ENCODE measurements at places on chromosomes 13 and 19.

- DNase-seq, result no peak
Observed at GRCh38 chr19:31354799-31355664, 5.8 kb upstream of the TSHZ3 start.

DNA sequence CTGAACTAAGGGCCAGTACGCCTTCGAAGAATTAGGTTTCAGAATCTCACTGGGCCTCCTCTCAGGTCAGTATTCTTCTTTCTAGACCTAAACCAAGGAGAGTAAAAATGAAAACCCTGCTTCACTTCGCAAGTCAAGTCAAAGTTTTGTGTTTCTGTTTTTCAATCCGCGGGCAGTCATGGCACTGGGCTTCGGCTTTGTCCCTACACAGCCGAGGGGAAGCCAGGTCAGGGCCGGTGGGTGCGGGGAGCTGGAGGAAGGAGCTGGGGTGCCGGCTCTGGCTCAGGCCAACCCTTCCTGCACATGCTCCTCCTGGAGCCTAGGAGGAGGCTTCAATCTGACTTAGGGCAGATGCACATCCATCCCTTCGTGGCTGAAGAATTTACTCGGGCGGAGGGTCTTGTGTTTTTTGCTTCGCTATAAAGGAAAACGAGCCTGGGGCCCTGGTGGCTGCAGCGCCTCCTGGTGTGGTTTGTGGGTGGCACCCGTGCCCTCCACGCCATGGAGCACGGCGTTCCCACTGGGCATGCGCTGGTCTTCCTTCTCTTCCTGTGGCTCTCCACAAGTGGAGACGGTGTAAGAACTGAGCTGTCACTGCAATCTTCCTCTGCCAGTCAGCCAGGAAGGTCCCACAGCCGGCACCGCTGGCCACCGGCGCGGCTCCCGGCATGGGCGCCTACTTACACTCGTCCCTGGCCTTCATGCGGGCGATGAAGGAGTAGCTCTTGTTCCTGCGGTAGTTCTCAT is 22.5 kb downstream of the C19orf44 start:
- DNase-seq, result no peak

- DNase-seq, result no peak
Observed at GRCh38 chr13:87535911-87536310, 135.3 kb upstream of the SLITRK5 start.

DNA sequence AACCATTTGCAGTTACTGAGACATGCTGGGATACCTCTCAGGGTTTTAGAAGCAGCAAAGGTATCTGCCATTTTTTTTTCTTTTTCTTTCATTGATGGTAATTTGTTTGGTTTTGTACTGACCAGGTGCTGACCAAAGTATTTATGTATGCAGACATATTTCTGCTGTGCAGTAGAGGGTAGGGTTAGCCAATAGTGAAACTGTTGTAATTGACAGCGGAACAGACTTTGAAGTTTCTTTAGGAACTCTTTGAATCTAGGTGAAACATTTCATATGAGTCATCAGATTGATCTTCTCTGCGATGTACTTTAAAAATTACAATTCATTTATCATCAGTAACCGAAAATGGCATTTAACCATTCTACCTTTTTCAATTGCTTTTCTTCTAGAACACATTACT is 63.0 kb downstream of the ITGBL1 start:
- DNase-seq, result no peak

GRCh38 chr13:71727662-71728061 is 139.3 kb downstream of the DACH1 start:
- no peak for DNase-seq

DNA sequence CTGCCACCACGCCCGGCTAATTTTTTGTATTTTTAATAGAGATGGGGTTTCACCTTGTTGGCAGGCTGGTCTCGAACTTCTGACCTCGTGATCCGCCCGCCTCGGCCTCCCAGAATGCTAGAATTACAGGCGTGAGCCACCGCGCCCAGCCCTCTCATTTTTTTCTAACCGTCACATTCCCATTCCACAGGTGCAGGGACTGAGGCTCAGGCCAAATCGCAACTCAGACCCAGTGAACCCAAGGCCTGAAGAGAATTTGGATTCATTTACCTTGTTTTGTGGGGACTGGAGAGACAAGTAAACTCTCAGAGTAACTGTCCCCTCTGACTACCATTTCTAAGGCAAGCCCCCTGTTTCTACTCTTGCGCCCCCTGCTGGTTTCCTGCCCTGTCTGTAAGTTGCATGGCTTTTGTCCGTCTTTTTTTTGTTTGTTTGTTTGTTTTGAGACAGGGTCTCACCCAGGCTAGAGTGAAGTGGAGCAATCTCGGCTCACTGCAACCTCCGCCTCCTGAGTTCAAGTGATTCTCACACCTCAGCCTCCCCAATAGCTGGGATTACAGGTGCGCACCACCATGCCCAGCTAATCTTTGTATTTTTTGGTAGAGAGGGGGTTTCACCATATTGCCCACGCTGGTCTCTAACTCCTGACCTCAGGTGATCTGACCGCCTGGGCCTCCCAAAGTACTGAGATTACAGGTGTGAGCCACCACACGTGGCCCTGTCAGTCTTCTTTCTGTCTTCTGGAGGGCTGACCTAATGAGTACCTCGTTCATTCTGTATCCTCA is 2.3 kb upstream of the STRN4 start:
- peak; percentile 71 for DNase-seq

DNA sequence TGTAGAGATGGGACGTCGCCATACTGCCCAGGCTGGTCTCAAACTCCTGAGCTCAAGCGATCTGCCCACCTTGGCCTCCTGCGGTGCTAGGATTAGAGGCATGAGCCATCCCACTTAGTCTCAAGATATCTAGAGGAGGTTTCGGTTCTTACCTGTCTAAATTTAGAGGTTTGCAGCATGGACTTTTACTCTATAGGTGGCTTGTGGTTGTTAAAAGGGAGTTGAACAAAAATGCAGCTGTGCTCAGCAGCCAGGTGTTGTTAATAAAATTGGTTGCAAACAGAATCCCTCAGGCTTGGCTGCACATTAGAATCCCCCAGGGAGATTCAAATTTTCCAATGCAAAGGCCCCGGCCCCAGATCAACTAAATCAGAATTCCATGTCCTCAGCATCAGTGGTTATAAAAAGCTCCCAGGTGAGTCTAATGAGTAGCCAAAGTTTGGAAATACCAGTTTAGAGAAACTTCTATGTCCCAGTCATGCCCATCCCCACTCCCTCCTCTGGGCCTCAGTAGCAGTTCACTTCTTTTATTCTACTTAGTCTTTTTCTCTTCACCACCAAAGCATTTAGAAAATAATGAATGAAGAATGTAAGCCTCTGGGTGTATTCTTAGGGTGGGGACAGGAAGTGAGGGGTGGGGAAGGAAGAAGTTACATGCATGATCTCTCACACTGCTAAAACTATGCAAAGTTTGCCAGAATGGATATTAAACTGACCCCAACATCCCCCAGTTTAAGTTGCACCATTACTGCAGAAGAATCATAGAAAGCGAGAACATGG is 471.0 kb downstream of the COG6 start:
- DNase-seq, result no peak

- no peak for DNase-seq
Observed at GRCh38 chr13:96817336-96817941, 176.8 kb downstream of the OXGR1 start.

DNA sequence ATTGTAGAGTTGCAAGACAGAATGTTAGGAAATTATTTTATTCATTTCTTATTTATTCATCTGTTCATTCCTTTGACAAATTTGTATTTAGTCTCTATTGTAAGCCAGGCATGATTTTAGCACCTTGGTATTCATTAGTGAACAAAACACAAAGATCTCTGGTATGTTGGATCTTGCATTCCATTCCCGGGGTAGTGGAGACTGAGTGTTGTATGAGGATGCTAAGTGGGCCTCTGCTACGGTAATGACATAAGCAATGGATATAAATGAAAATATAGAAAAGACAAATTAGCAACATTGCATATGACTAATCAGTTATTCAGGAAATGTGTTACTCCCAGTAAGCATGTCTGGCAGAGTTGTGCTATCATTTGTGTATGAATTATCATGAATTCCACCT is 449.3 kb downstream of the PCDH17 start:
- DNase-seq, result no peak

GRCh38 chr19:13033819-13034611 is 38.7 kb downstream of the NFIX start:
- DNase-seq, result peak; percentile 33

- DNase-seq, result no peak
Observed at GRCh38 chr19:50065938-50066337, 40.1 kb downstream of the ZNF473 start.

- no peak for DNase-seq
Observed at GRCh38 chr19:54478677-54479266, 5.7 kb upstream of the CDC42EP5 start.

DNA sequence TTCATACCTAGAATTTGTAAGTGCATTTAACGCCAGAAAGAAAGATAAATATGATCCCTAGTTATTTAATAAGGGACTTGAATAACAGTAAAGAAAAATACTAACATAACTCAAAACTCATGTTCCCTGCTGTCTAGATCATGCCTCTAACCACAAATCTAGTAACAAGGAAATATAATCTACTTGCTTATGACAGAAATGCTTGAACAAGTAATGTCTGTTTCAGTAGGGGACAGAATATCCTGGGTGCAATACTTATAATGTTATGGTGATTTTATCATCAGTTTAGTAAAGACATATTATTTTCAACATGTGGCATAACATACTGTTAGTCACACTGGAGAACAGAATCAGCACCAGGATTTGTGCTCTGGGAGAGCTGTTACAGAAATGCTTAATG is 861.9 kb upstream of the SLITRK1 start:
- no peak for DNase-seq

GRCh38 chr13:31485651-31486051 is 253.7 kb upstream of the RXFP2 start:
- DNase-seq, result no peak

DNA sequence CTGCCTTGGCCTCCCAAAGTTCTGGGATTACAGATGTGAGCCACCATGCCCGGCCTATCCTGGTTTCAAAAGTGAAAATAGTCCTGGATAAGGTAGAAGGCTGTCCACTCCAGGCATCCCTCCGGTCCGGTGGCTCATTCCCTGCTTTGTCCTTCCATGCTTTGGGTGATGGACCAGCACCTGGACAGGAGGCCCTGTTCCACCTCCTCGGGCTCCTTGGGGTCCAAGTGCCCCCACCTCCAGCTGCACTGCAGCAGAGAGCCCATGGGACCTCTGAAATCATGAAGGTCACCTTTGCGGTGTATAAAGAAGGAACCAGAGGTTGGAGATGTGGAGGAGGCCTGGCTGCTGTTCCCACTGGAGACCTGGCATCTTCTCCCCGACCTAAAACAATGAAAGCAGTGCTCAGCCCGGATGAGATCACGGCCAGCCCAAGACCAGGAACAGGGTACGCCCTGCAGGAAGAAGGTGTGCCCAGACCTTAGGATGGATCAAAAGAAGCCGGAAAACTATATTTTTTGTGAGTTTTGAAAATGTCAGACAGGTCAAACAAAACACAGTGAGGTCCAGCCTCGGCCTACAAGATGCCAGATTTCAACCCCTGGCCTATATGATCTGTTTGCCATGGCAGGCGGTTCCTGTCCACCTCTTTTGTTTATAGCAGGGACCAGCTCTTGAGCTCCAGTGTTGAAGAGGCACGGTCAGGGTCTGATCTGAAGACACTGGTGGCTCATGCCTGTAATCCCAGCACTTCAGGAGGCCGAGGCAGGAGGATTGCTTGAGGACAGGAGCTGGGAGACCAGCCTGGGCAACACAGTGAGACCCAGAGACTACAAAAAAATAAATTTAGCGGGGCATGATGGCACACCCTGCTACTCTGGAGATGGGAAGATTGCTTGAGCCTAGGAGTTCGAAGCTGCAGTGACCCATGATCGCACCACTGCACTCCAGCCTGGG is 5.8 kb downstream of the LSR start:
- DNase-seq, result no peak

DNA sequence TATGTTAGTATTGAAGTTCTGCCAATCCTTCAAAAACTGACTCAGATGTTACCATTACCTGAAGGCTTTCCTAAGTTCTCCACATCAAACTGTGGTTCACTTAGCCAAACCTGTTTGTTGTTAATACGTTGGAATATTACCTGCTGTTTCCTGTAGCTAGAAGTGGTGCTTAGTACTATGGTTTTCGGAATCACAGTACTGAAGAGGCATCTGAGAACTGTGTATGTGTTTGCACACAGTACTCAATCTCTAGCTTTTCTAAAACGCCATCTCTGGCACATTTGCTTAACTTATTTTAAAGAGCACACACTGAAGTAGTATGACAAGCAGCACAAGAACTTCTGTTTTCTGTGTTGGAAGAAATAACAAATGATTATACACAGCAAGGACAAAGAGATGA is 248.2 kb downstream of the SHISA2 start:
- DNase-seq, result no peak

GRCh38 chr19:39133431-39134270 is 8.1 kb downstream of the PAK4 start:
- no peak for DNase-seq

GRCh38 chr19:33240181-33240771 is 14.6 kb upstream of the SLC7A10 start:
- no peak for DNase-seq

- DNase-seq, result no peak
Observed at GRCh38 chr13:69866555-69866954, 241.1 kb upstream of the ATXN8OS start.

- no peak for DNase-seq
Observed at GRCh38 chr13:58397596-58398387, 766.2 kb downstream of the PCDH17 start.

GRCh38 chr13:100667894-100668293 is 6.7 kb downstream of the TMTC4 start:
- DNase-seq, result no peak

DNA sequence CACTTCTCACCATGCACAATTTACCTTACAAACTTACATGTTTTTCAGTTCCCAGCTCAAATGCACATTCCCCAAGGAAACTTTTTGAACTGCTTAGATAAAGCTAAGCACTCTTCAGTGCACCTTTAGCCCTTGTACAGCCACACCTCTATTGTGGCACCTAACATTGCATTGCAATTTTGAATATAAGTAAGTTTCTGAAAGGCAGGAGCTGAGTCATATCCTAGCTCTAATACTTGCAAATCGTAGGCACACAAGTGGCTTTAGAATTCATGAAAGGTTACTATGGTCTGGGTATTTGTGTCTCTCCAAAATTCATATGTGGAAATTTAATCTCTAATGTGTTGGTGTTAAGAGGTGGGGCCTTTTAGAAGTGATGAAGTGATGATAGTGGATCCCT is 4.9 kb upstream of the ESD start:
- no peak for DNase-seq

- no peak for DNase-seq
Observed at GRCh38 chr19:15252398-15253018, 20.3 kb upstream of the EPHX3 start.

DNA sequence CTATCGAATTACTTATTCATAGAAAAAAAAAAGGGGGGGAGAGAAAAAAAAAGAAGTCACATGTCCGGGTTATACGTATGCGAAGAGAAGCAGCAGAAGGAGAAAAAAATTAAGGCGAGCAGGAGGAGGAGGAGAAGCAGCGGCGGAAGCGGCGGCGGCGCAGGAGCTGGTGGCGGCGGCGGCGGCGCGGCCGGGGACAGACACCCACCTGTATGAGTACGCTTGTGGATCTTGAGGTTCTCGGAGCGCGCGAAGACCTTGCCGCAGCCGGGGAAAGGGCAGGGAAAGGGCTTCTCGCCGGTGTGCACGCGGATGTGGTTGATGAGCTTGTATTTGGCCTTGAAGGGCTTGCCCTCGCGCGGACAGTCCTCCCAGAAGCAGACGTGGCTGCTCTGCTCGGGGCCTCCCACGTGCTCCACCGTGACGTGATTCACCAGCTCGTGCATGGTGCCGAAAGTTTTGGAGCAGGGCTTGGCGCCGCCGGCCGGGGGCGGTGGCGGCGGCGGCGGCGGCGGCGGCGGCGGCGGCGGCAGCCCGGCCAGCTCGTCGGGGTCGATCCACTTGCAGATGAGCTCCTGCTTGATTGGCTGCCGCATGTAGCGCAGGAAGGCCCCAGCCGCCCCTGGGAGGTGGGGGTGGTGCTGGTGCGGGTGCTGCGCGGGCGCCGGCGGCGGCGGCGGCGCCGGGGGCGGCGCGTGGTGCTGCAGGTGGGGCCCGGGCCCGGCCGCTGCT is 1.5 kb downstream of the ZIC5 start:
- DNase-seq, result no peak

Measured in stimulated activated CD4-positive, alpha-beta T cell treated with anti-CD3 and anti-CD28 coated beads, Interleukin-1b, Interleukin-23, amount 100 ng/mL, for 1 hour (primary cell).